Fibroblast of skin of abdomen (primary cell): ENCODE measurements at places on chromosomes 4 and X.

GRCh38 chr4:86026720-86027119, 333.1 kb downstream of the MAPK10 start:
- no peak for DNase-seq

- DNase-seq = peak; percentile 50
These were observed 27.7 kb downstream of the CD38 start for GRCh38 chr4:15805583-15806517.

- no peak for DNase-seq
These were observed 70.6 kb downstream of the KIT start for GRCh38 chr4:54728368-54728767.

DNA sequence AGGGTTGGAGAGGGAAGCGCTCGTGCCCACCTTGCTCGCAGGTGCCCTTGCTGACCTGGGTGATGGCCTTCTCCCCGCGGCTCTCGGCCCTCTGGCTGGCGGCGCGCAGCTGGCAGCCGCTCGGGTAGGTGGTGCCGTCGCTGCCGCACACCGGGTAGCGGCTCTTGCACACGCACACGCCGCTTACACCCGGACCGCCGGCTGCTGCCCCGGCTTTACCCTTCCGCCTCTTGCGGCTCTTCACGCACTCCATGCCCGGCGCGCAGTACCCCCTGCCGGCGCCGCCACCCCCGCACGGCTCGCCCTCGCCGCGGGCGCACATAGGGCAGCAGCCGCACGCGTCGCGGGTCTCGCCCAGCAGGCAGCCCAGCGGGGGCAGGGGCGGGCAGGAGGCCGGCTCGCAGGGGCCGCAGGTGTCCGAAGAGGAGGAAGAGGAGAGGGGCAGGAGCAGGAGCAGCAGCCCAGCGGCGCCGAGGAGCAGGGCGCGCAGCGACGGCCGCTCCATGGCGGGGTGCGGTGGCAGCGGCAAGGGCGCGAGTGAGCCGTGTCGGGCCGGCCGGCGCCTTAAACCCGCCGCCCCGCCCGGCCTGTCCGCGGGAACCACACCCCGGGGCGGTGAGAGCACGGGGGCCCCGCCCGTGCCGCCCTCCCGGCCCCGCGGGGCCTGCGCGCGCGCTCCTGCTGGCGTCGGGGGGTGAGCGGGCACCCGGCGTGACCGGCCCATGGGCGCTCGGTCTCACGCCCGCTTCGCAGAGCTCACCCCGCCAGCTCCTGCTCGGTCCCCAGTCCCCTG, at the start of gene IGFBP7:
Gene IGFBP7 (minus strand): TSS at position 539 of the 793 bp plus-strand sequence. CDS start 34 bp downstream, at position 505.
- no peak for DNase-seq

DNA sequence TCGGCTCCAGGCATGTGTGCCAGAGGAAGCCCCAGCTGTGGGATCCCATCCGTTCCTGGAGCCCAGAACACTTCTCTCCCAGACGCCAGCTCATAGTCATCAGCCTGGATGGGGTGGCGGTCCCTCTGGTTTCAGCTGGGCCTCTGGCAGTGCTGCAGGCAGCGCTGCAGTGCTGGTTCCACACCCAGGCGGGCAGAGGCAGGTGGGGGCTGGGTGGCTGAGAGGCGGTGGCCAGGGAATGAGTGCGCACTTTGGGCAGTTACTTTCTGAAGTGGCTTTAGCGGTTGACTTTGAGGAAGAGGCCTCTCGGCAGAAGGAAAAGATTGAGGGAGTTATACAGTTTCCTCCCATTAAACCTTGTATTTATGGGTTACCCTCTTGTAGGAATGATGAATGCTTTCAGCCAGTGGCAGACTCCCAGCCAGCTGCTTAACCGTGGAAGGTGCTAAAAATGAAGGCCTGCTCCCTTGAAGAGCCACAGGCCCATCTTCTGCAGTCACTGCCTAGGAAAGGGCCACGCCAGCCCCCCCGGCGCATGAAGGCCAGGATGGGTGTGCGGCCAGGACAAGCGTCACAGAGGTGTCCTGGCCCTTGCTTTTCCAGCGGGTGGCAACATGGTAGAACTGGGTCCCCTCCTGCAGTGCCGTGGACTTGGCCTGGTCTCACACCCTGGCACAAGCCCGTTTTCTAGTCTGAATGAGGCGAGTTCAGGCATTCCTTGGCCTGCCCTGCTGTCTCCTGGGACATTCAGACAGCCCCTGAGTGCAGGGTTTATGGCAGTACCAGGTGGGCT, 9.9 kb downstream of the TADA2B start:
- no peak for DNase-seq

DNA sequence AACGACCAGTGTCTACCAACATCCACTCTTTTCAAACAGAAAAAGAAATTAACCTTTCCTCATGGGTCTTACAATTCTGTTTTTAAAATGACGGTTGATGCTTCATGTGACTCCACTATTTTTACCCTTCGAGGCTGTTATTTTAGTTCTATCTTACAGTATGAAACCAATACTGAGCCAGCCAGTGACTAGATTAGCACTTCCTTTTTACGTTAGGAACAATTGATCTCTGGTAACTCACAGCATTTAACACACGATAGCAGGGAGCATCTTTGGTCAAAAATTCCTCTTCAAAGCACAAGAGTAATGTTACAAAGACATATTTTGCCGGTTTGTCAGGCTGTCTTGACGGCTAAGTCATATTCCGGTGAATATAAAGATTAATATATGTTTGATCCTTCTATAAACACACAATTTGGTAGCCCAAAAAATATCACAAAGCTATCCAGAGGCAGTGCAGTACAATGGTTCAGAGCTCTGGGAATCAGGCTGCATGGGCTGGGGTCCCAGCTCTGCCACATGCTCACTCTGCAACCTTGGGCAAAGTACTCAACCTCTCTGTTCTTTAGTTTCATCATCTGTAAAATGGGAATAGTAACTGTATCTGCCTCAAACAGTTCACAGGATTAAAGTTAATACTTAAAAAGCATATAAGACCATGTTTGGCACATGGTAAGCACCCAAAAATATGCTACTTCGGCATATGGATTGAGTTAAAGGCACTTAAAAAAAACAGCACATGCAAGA, 62.9 kb upstream of the TXK start:
- no peak for DNase-seq

- DNase-seq = no peak
These were observed 66.8 kb downstream of the RTL9 start for GRCh38 chrX:110425222-110426154.

GRCh38 chr4:75502671-75503070, 11.5 kb downstream of the RCHY1 start:
- no peak for DNase-seq

DNA sequence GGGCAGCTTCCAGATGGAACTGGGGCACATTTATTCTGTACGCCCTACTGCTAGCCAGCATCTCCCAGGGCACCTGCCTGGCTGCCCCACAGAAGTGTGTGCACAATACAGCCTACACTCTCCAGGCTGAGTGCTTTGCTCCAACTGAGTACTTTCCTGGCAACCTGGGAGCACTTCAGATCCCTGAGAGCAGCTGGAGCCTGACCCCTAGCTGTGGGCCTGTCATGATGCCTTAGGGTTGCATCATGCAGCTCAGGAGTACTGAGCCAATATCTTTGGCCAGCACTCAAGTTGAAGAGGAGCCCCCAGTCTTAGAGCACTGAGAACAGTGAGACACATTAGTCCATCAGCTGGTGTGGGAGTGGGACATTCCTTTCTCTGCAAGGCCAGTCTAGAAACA, 321.9 kb downstream of the CFAP47 start:
- DNase-seq = no peak

GRCh38 chrX:95907081-95907480, 777.6 kb upstream of the DIAPH2 start:
- DNase-seq = no peak

- DNase-seq = no peak
These were observed 246.6 kb upstream of the AADAT start for GRCh38 chr4:170336238-170336775.

- DNase-seq = no peak
These were observed 29.1 kb downstream of the SPARCL1 start for GRCh38 chr4:87500092-87500462.

DNA sequence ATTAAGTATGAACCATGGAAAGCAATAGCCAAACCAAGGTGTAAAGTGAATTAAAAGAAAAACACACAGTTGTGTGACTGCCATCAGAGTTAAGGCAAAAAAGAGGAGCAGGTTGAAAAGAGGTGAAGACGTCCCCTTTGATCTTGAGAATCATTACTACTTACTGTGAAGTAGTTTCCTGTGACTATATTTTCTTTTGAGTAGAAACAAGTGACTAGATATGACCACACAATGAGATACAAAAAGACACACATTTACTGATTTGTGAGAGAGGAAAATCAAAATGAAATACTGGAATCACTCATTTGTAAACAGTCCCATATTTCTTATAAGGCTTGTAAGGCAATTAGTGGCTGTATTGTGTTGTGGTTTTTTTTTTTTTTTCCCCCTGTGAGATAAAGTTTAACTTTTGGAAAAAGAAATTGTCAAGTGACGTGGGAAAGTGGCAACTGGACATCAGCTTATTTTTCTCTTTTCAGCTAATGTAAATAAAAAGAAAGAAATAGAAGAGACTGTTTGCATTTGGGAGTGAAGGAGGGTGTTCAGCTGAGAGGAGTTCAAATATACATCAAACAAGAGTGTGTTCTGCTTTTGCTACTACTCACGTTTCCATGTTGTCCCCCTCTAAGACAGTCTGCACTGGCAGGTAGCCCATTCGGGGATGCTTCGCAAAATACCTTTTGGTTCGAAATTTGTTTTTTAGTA, 106.4 kb upstream of the FTHL17 start:
- no peak for DNase-seq

GRCh38 chrX:55074851-55075467, at the start of gene PAGE2B:
Gene PAGE2B, plus strand, starts transcription at chrX:55075030. Its CDS starts 1,012 bp downstream, at chrX:55076042.
- no peak for DNase-seq

DNA sequence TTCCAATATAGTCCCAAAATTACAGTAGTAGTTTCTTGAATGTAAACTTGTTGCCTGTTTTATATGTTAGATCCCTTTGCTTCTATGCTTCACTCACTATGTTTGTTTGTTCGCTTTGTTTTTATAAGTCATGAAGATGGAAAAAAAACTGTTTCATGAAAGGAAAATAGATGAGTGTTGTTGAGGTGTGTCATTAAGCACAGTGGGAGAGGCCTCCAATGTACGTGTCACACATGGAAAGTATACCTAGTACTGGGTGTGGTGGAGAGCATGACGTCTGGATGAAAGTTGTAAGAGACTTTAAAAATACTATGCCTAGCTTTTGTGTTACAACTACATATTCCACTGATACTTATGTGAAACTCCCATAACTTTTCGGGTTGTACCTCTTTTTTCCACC, 28.4 kb downstream of the PLS3 start:
- no peak for DNase-seq

- DNase-seq = no peak
These were observed 13.6 kb upstream of the AMTN start for GRCh38 chr4:70504733-70505132.

DNA sequence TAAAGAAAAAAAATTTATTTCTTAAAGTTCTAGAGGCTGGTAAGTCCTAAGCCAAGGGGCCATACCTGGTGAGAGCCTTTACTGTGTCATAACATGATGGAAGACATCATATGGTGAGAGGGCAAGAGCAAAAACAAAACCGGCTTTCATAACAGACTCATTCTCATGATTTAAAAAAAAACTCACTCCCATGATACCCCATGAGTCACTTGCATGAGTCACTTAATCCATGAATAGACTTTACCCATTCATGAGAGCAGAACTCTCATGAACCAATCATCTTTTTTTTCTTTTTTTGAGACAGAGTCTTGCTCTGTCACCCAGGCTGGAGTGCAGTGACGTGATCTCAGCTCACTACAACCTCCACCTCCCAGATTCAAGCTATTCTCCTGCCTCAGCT, 369.7 kb upstream of the DIAPH2 start:
- DNase-seq = no peak

DNA sequence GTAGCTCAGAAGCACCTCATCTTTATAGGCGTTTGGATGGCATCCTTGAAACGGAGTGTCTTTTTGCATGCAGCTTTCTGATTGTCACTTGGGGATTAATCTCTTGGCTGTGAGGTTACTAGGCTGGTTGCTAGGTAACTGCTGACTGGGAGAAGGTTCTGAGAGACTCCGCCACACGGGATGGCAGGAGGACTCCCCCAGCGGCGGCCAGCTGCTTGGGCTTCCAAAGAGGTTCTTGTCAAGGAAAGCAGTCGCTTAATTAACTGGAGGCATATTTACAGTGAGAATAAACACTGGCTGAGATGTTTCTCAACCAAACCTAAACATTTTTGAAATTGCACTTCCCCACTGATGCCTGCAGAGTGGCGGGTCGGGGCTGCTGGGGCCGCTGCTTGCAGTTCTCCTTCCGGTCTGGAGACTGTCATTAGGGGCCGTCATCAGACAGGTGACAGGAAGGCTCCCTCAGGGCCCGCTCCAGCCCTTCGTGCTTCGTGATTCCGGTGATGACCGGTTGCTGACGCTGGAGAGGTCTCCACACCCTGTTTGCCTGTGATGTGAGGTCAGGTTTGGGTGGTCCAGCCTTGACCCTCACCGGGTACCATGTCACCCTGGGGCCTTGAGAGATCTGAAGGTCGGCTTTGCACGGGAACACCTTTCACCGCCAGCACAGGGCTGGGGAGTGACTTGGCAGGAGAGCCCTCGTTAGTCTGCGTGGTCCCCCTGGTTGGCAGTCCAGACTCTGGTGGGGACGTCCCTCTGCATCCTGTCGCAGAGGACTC, 9.1 kb downstream of the NSG1 start:
- peak; percentile 21 for DNase-seq

DNA sequence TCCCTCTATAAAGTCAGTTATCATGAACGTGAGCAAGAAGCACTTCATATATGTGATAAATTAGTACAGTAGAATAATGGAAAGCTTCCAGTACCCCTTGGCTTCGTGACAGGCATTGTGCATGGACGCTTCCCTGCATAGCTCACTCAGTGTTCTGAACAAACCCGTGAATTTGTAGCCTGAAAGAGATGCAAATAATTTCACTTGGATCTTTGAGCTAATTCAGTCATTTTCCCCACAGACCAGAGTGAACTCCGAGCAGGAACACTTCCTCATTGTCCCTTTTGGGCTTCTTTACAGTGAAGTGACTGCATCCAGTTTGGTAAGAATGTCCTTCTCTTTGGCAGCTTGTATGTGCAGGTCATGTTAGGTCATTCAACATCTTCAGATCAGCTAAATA, 50.1 kb downstream of the ADD1 start:
- no peak for DNase-seq

GRCh38 chrX:23727206-23727605, 15.9 kb downstream of the ACOT9 start:
- no peak for DNase-seq

DNA sequence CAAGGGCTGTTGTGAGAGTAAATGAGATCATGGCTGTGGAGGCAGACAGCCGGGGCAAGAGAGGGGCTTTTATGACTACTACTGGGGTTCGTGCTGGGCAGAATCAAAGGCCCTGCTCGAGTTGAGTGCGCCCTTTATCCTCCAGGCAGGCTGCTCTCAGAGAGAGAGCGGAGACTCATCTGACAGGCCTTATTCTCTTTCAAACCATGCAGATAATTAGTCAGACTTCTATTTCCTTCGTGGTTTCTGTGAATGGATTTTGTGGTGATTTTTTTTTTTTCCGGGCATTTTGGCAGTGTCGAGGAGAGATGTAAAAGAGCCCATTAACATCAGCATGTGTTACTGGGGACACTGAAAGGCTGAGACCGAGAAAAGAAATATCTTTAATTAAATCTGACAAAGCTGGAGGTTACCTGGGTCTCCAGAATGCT, 73.6 kb downstream of the MED28 start:
- DNase-seq = peak; percentile 8

- no peak for DNase-seq
These were observed 118.8 kb downstream of the MID1 start for GRCh38 chrX:10501611-10502010.

GRCh38 chr4:72311291-72311690, 257.7 kb downstream of the ADAMTS3 start:
- DNase-seq = no peak
